Pons (tissue), 1 donor: ENCODE measurements at places on chromosomes 5 and 9.
A peak's percentile ranks its signal among the peaks of the same experiment; 100 is the strongest.

- DNase-seq, result peak; percentile 23
Observed at GRCh38 chr9:20478786-20479185, 143.5 kb downstream of the MLLT3 start.

DNA sequence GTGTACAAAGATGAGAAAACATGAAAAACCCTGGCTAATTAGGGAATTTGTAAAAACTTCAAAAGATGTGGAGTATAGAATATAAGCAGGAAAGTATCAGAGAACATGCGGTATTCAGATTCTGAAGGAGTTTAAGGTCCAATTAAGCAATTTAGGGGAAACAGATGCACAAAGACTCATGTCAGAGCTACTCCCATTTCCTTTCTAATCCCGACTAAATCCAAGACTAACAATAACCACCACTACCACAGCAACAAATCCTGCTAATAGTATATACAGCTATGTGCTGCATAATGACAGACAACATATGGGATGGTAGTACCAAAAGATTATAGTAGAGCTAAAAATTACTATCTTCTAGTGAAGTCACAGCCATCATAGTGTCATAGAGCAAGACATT is 102.1 kb downstream of the LURAP1L start:
- DNase-seq, result no peak

- DNase-seq, result no peak
Observed at GRCh38 chr5:102241809-102242421, 54.2 kb downstream of the SLCO4C1 start.

GRCh38 chr5:11646141-11646540 is 258.1 kb downstream of the CTNND2 start:
- no peak for DNase-seq

- peak; percentile 22 for DNase-seq
Observed at GRCh38 chr9:81621118-81621517, 68.2 kb downstream of the TLE1 start.

- no peak for DNase-seq
Observed at GRCh38 chr9:124795881-124796431, 19.0 kb downstream of the OLFML2A start.

DNA sequence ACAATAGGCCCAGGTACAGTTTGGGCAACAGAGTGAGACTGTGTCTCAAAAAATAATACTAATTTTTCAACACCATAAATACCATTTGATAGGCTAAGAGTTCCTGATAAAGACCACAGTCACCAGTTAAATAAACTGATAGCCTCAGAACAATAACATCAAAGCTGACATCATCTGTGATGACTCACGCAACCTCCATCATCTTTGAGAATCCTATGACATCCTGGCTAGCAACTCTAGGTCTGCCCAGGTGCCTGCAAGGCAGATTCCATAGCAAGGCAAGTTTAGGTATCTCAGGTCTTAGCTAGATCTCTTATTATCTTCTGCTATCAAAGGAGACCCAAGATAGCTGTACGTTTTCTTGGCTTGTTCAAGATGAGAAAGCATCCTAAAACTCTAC is 30.5 kb upstream of the UBAP2 start:
- DNase-seq, result no peak

DNA sequence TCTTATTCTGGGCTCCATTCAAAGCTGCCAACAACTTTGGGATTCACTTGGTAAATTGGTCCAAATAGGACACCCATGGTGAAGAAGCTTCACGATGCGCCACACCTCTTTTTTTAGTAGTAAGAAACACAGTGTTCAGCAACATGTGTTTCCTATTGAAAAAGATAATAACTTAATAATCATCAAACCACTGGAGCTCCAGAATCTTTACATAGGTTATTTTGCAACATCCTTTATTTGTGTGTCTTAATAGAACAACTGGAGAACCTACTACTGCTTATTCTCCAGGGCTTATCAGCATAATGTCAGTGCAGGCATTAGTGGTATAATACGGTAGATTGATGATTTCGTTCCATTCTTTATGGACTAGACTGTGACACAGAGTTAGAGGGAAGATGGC is 63.3 kb upstream of the DAPK1 start:
- DNase-seq, result no peak

GRCh38 chr9:88889386-88889785 is 101.9 kb upstream of the S1PR3 start:
- DNase-seq, result no peak

DNA sequence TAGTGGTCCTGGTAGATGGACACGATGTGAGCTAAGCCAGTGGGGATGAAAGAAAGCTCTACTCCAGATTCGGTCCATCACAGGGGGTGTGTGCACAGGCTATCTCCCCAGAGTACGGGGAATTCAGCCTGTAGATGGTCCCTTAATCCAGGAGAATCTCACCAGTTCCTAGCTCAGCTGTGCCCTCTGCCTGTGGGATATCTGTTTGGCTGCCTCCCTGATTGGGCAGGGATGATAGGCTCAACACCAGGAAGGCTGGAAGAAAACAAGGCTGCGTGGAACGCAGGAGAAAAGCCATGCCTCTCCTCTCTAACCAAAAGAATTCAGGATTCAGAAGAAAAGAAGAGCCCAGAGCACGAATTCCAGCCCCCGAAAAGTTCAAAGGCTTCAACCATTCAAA is 40.9 kb downstream of the VLDLR start:
- peak; percentile 86 for DNase-seq

- DNase-seq, result no peak
Observed at GRCh38 chr9:7117676-7118561, 360.1 kb downstream of the KDM4C start.

DNA sequence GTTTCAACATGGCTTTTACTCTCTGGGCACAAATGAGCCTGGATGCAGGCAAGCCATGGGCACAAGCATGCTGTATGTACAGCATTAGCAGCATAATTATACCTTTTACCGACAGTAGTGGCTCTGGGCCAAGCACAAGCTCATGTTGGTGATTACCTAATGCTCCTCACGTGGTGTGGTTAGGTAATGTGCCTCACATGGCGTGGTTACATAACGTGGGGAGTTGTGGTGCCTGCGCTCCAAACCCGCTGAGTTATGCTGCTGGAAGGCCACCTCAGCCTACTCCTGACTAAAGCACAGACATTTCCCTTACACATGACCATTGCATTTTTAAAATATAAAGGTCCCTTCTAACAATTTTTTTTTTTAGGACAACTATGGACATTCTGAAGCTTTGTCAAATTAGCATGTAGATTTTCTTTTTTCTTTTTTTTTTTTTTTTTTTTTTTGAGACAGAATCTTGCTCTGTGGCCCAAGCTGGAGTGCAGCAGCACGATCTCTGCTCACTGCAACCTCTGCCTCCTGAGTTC is 794.0 kb downstream of the EFNA5 start:
- no peak for DNase-seq

DNA sequence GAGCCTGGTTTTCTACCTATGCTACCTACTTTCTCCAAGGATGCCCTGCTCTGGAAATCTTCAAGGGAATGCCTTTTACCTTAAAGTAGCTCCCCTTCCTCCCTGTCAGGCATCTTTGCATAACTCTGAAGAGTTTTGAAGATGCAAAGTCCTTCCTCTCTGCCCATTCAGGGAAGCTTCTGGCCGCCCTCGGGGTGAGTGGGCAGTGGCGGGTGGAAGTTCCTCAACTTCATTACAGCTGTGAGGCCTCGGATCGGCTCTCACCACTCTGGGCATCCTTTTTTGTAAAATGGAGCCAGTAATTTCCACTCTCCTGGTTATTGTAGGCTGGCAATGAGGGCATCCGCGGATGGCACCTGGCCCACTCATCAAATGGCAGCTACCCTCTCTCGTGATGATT is 31.7 kb upstream of the STXBP1 start:
- DNase-seq, result no peak

DNA sequence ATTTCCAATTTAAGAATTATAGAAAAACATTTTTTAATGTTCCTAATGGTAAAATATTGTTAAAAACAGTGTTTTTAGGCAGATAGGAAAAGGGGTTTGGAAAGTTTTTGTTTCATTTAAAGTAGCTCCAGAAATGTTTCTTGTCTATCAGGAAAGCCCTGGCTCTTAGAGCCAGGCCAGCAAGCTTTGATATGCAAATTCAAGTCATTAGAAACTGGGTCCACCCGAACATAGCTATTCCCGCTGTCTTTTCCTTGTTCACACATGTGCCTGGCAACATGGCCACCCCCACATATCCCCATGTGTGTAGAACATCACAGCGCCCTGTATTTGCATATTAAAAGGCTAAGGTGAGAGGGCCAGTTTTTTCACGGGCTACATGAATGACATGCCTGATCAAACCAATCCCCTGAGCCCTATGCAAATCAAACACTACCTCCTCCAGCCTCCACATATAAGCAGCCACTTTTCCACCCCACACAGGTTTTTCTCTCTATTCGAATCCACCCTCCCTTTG is 925.3 kb upstream of the CDH10 start:
- DNase-seq, result no peak

DNA sequence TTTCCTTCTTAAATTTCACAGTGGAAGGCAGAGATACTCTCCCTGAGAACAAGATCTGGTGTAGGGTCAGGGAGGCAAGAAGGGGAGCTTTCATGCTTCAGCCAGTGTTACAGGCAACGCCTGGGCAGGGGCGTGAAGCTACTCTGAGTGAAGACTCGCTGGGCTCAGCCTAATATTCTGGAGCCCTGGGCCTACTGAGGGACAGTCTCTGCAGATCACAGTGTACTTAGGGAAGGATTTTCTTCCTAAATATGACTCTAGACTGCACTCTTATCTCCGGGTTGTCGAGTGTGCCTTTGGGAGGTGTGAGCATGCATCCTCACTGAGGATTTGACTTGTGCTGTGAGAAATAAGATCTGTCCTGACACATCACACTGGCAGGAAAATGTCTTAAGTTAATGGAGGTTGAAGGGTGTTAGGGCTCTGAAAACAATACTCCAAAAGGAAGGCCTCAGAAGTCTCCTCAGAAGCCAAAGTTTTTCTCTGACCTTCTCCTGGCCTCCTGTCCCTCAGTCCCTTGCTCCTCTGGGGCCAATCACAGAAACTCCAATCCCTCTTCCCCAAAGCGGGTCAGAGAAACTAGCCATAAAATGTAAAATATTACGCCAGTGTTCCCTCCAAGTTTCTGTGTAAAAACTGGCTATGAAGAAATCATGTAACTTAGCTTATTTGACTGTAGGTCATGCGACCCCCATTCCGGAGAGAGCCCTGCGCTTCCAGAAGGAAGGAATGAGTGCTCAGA is 156.8 kb upstream of the TBC1D2 start:
- no peak for DNase-seq

DNA sequence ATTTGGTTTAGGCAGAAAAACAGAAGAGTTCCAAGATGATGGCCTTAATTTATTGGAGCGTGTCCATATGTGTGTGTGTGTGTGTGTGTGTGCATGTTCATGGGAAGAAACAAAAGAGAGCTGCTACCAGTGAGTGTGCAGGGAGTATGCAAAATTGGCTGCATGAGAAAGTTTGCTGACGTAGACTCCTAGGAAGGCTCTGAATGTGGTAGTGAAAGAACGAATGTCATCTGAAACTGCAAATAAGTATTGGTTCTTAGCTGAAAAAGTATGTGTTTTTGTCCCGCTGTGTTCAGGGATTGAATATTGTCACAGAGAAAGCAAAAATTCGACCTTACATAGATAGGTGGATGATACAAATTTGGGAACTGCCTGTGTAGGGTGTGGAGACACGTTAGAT is 542.6 kb upstream of the COX7C start:
- no peak for DNase-seq

DNA sequence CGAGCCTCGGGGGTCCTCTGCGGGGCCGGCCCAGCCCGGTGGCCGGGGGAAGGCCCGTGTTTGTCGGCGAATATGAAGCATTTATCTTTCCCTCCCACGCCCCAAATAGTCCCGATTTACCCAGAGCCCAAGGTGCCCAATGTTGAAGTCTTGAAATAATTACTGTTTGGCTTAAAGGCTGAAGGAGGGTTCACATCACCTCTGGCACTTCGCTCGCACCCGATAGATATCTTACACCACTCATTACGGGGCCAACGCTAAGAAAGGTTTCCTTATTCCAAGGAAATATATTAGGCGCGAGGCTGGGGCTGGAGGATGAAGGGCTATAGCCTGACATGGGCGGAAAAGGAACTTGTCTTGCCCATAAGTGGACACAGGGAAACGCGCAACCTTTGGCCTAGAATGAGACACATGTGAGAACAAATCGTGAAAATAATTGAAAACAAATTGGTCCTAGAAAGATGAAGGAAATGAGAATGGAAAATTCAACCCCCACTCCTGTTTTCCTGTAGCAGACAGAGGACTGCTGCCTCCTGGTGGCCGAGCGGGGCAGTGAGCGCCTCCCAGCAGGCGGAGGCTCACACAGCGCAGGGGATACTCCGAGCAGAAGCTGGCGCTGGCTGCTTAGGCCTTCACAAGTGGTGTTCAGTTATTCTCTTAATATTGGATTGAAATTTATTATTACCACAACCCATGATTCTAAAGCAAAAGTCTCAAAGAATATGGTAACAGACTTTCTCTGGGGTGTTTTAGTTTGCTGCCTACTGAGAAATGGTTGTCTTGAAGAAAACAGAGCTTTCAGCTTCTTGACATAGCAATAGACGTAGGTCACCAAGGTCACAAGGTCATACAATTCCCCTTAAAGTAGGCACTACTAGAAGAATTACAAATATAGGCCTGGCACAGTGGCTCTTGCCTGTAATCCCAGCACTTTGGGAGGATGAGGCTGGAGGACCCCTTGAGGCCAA is 7.9 kb downstream of the CCL21 start:
- DNase-seq, result peak; percentile 74

- DNase-seq, result no peak
Observed at GRCh38 chr5:4480528-4481349, 659.4 kb upstream of the ADAMTS16 start.

DNA sequence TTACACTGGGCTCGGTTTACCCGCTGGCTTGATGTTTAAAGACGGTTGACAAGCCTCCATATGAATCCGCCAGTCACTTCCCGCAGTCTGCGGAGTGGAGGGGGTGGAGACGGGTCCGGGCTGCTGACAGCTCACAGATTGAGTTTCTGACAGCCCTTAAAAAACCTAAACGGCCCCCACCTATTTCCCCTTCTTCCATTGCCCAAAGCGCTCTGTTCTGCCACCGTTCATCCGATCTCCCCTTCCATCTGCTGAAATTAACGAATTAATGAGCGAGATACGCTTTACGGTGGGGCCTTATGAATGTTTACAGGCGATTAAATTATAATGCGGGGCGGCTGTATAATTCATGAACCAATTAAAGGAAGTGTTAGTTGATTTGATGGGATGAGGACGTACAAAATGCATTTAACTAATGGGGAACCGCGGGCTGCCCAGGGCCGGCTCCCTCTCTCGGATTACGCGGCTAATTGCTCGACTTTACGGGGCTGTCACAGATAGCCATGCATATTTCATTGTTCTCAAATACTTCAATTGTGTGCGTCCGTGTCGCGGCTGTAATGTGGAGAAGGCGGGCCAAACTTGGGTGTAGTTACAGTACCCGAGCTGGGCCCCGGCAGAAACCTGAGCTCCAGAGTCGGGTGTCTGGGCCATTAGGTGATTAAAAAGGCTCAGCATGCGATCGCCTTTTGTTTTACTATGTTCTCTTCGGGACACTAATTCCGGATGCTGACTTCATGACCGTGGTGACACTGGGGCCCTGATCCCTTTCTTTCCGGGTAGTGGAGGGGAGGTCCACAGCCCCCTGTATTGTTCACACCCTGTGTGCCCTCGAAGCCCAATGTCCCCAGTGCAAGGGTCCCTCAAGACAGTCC is 74.9 kb downstream of the GTF3C4 start:
- no peak for DNase-seq

- DNase-seq, result no peak
Observed at GRCh38 chr9:6239694-6240093, 24.1 kb downstream of the IL33 start.
